ENCODE measurements at places on chromosomes 16 and 17.

- DNase-seq = no peak
Observed at GRCh38 chr17:77770331-77771105, 188.0 kb upstream of the TNRC6C start.

GRCh38 chr17:44343510-44344209 lies 1.4 kb upstream of the GRN start:
- peak; percentile 56 for DNase-seq

DNA sequence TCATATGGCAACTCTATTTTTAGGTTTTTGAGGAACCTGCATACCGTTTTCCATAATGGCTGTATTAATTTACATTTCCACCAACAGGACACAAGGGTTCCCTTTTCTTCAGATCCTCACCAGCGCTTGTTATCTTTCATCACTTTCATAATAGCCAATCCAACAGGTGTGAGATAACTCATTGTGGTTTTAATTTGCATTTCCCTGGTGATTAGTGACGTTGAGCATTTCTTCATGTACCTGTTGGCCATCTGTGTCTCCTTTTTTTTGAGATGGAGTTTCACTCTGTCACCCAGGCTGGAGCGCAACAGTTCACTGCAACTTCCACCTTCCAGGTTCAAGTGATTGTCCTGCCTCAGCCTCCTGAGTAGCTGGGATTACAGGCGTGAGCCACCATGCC lies 36.2 kb upstream of the ABCC3 start:
- DNase-seq = no peak

- DNase-seq = peak; percentile 93
Observed at GRCh38 chr17:35119370-35120165, at the start of gene RAD51D. Gene RAD51D (minus strand): TSS chr17:35119860. CDS start chr17:35119613, 247 bp downstream.

DNA sequence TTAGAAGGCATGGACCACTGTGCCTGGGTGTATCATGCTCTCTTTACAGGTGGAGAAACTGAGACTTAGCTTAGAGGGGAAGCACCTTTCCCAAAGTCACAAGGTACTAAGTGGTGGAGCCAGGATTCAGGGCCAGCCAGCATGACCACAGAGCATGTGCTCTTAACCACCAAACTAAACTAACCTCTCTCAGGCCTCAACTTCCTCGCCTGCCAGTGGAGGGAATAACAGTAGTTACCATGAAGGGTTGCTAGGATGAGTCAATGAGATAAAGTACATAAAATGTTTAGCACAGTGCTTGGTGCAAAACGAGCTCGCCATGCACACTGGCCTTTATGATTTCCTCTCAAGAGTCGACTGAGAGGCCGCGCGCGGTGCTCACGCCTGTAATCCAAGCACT lies 6.4 kb upstream of the MYO1C start:
- DNase-seq = no peak
